Nucleus accumbens (tissue), 56 donors: ENCODE measurements at places on chromosomes 4 and X.
A peak's percentile ranks its signal among the peaks of the same experiment; 100 is the strongest.

DNA sequence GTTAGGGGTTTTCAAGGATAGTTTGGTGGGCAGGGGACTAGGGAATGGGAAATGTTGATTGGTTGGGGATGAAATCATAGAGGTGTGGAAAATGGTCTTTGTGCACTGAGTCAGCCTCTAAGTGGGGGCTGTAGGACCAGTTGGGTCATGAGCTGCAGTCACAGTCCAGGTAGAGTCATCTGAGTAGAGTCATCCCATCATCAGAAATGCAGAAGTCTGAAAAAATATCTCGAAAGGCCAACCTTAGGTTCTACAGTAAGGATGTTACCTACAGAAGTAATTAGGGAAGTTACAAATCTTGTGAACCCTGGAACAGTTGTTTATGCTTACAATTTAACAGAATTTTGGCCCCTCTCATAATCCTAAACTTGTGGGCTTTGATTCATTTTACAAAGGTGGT, 63.4 kb upstream of the AP1S2 start:
- DNase-seq: no peak

GRCh38 chr4:81625422-81626417, 154.0 kb upstream of the RASGEF1B start:
- no peak for DNase-seq

DNA sequence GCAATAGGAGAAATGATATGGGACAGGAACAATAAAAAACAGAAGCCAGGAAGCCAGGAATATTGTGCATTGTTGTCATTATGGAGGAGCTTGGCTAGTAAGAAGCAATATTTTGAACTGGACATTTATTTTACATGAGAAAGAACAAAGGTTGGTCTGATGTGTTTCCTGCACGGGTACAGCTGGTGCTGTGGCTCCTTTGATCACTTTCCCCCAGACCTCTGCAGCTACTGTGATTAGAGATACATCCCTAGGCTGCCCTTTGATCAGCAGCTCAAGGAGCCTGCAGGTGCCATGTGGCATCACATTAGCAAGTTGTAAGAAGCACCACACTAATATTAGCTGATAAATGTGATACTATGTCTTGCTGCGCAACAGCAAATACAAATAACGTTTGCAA, 2.5 kb downstream of the PDGFC start:
- DNase-seq: no peak

GRCh38 chr4:84733343-84734033, 150.6 kb downstream of the CDS1 start:
- no peak for DNase-seq

GRCh38 chrX:134460862-134461220, 876 bp downstream of the HPRT1 start:
- DNase-seq: no peak

- DNase-seq: no peak
Measured at GRCh38 chr4:184598753-184599491, 50.3 kb downstream of the CASP3 start.

GRCh38 chrX:27706526-27706925, 101.3 kb upstream of the MAGEB10 start:
- DNase-seq: no peak

GRCh38 chr4:140080883-140081282, 73.1 kb downstream of the MAML3 start:
- DNase-seq: no peak

- no peak for DNase-seq
Measured at GRCh38 chrX:44506678-44507077, 36.0 kb downstream of the FUNDC1 start.

GRCh38 chr4:145217349-145217748, 37.0 kb upstream of the OTUD4 start:
- DNase-seq: no peak

DNA sequence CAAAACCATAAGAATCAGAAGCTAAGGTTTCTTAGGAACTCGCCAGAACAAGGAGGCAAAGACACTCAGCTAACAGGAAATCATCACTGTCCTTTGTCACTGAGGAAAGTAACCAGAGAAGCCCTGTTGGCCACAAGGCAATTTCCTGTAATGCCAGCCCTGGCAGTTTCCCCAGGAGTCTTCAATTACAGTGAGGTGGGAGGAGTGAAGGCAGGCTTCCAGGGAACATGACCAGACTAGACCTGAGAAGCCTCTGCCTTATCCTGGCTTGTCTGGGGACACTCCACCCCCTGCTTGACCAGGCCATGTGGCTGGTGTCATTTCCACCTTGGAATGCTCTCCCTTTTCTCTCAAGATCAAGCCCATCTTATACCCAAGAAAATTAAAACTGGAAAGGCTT, 125.3 kb downstream of the COL4A6 start:
- peak; percentile 7 for DNase-seq

DNA sequence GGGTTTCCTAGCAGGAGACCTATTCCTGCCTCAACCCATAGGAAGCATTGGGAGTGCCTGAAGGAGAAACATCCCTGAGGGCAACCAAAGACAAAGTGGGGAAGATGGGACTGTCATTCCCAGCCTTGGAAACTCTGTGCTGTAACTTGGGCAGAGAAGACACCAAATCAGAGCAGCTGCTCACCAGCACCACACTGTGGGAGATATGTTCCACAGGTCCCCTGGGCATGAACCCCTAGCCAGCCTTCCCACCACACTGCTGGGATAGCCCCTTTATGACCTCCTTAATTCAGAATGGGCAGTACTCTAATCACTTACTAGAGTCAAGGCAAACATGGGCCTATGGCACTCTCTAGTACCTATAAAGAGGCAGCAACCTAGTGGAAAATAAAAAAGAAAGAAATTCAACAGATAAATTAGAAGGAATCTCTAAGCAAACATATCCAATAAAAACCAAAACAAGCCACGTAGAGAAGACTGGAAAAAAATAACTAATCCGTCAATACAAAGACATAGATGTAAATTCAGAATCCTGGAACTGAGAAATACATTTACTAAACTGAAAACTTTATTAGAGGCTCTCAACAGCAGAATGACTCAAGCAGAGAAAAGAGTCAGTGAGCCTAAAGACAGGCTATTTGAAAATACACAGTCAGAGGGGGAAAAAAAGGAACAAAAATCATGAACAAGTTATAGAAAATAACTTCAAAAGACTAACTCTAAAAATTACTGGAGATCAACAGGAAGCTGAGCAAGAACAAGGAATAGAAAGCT, 878.4 kb upstream of the FRG1 start:
- DNase-seq: no peak

GRCh38 chr4:8221476-8221875, 22.4 kb downstream of the SH3TC1 start:
- DNase-seq: no peak

- DNase-seq: no peak
Measured at GRCh38 chrX:49249071-49249470, 13.8 kb downstream of the CCDC22 start.

GRCh38 chr4:160848489-160848888, 1315.3 kb downstream of the FSTL5 start:
- DNase-seq: no peak

DNA sequence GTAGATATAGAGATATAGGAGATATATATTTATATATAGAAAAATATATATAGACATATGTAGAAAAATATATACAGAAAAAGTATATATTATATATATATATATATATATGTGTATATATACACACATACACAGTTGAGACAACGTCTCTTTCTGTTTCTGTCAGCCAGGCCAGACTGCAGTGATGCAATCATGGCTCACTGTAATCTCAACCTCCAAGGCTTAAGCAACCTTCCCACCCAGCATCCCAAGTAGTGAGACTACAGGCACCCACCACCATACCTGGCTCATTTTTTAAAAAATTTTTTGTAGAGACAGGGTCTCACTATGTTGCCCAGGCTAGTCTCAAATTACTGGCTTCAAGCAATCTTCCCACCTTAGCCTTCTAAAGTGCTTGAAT, 426.3 kb downstream of the GPM6A start:
- no peak for DNase-seq

GRCh38 chr4:151541389-151542071, 132.6 kb downstream of the FHIP1A start:
- no peak for DNase-seq

DNA sequence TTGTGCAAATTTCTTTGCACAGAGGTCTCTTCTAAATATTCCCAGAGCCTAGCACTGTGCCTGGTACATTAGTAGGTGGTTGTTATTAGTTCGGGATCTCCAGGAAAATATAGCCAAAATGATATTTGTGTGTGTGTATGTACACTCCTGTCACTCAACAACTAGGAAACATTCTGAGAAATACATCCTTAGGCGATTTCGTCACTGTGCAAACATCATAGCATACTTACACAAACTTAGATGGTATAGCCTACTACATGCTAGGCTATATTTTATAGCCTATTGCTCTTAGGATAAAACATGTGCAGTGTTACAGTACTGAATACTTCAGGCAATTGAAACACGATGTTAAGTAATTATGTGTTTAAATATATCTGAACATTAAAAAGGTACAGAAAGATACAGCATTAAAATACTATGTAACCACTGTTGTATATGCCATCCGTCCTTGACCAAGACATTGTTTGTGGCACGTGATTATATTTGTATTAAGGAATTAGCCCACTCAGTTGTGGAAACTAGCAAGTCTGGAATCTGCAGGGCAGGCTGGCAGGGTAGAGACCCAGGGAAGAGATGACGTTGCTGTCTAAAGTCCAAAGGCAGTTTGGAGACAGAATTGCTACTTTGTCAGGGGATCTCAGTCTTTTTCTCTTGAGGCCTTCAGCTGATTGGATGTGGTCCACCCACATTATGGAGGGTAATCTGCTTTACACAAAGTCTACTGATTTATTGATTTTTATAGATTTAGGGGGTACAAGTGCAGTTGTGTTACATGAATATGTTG, 106.9 kb downstream of the COL4A6 start:
- DNase-seq: no peak

- DNase-seq: no peak
Measured at GRCh38 chr4:36320117-36320896, 38.9 kb downstream of the DTHD1 start.

- no peak for DNase-seq
Measured at GRCh38 chrX:154307202-154307601, 11.6 kb downstream of the TKTL1 start.

DNA sequence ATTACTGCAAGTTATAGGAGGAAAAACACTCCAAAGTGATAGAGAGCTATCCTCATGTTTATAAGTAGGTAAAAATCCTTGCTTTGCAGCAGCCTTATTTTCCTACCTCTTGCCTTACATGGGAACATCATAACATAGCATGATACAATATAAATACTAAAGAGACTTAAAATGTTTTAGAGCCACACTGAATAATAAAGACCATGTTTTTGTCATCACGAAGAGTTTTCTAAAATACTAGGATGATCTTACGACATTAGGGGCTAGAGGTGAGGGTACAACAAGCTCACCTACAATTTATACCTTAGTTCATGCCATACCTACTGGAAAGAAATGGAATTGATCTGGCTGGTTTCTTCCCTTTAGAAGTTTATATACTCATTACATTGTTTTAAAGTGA, 184.8 kb downstream of the FBXW7 start:
- DNase-seq: no peak

GRCh38 chr4:73964862-73965611, 16.8 kb downstream of the PF4 start:
- no peak for DNase-seq
